KBM-7 (cell line): ENCODE measurements at places on chromosomes 11 and 22.
A peak's percentile ranks its signal among the peaks of the same experiment; 100 is the strongest.

- DNase-seq: no peak
Observed at GRCh38 chr11:115663790-115664189, 159.6 kb upstream of the CADM1 start.

DNA sequence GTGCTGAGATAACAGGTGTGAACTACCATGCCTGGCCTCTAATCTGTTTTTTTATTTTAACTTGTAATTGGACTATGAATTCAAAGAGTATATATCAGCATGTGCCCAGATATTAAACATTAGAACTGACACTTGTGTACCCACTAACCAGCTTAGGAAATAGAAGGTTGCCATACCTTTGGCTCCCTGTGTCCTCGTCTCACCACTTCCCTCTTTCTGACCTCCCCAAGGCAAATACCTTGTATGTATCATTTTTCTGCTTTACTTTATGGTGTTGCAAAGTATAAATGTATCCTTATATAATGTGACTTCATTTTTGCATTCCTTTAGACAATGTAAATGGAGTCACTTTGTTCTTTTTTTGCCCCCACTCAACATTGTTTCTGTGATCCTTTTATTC, 9.1 kb downstream of the PPP6R3 start:
- peak; percentile 20 for DNase-seq

DNA sequence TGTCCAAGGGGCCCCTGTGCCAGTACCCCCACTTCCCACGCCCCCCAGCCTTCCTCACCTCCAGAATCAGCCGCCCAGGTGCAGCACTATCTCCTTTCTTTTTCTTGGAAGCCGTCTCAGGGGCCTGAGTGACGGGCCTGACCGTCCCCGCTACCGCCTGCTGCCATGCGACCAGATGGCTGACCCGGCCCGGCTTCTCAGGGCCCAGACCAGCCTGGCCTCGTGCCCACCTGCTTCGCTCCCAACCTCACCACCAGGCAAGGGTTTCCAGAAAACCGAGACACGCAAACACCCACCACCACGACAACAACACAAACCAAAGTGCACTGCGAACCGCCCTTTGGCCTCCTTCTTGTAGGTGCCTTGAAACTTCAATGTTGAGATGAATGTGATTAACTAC, 39.1 kb downstream of the MACROD1 start:
- no peak for DNase-seq

DNA sequence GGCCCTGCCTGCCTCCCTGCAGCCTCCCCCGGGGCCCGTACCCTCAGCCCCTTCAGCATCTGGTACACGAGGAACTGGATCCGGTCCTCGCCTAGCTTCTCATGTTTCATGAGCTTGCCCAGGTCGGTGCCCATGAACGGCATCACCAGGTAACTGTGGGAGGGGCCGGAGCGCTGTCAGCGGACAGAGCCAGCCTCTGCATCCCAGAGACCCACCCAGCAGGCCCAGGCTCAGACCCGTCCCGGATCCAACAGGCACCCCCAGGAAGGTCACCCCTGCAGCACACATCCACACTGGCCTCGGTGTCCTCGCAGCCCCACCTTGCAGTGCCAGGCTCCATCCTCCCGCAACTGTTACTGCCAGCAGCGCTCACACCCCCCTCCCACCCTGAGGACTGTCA, 4.4 kb downstream of the MAPK12 start:
- DNase-seq: no peak

DNA sequence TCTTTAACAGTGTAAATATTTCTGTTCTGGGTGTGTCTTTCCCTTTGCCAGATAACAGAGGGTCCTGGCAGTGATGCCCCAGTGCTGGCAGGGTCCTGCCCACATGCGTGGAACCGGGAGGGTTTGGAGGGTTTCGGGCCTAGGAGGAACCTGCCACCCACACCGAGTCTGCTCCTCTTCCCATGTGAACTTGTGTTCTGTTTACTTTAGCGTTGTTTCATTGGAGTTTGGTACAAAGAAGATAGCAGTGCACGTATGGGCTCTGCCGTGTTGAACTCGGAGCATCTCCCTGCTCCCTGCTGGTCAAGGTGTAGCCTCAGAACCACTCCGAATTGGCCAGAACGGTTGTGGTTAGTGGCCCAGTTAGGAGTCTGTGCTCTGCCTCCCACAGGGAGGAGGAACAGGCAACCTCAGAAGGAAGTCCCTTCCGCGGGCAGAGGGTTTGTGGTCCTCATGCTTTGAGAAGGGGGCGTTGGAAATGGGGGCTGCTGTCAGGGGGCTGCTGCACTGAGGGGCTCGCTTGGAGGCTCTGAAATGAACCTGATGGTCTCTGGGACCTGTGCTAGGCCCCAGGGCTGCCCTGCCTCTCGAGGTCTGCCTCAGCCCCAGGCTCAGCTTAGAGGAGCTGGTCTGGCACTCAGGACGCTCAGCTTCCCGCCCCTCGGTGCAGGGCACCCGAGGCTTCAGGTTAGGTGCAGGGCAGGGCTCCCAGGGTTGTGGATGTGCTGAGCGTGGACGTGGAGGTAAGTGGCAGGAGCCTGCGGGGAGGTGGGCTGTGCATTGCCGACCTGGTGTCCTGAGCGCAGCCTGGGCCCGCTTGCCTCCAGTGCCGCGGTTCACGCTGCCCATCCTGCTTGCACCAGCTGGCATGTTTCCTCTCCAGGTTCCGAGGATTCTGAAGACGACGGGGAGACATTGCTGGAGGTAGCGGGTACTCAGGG, 10.4 kb downstream of the PHRF1 start:
- DNase-seq: no peak

DNA sequence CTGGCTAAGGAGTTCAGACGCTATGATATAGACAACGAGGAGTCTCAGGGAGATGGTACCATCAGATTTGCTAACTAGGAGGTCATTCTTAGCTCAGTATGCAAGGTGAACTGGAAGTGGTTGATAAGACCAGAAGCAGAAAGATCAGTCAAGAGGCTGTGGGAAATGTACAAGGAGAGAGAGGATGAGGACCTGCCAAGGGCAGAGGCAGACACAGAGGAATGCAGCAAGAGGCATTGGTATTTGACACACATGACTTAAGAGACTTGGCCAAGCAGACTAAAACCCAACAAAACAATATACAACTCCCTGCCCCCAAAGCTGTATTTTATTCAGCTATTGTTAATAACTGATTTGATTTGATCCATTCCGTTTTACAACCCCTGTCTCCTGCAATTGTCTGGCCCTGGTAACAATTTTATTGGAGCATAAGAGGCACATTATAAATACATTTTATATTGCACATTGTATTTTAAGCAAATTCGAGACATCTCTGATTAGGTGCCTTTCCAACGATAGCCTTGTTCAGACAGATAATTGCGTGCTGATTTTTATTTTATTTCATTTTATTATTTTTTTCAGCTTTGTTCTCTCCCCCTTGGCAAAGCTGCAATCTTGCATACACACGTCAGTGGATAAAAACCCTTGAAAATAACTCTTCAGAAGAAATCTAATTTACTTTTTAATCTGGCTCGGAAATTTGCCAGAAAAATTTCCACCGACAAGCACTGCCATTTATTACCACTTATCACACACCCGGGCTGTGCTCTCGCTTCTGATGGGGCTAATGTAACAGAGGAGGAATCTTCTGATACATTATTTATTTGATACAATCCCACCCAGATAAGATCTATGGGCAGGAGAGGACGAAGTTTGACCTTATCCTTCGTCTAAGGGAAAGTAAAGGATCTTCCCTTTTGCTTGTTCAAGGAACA, 237.8 kb downstream of the NXPE2 start:
- no peak for DNase-seq

DNA sequence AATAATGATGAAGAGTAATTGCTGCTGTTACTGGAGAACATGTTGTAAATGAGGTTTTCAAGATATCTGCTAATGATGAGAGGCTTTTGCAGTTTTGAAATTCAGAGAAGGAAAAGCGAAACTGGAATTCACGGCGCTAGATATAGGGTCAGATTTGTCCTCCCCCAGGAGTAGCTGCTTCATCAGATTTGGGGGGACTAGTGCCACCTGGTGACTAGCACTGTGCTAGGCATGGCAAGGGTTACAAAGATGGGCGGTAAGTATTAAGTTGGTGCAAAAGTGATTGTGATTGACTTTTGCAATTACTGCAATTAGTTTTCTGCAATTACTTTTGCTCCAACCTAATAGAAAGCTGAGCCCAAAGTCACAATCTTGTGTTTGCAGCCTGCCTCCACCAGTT, 879.9 kb upstream of the TENM4 start:
- no peak for DNase-seq
